T-cell (primary cell): ENCODE measurements at places on chromosomes 11 and 22.

DNA sequence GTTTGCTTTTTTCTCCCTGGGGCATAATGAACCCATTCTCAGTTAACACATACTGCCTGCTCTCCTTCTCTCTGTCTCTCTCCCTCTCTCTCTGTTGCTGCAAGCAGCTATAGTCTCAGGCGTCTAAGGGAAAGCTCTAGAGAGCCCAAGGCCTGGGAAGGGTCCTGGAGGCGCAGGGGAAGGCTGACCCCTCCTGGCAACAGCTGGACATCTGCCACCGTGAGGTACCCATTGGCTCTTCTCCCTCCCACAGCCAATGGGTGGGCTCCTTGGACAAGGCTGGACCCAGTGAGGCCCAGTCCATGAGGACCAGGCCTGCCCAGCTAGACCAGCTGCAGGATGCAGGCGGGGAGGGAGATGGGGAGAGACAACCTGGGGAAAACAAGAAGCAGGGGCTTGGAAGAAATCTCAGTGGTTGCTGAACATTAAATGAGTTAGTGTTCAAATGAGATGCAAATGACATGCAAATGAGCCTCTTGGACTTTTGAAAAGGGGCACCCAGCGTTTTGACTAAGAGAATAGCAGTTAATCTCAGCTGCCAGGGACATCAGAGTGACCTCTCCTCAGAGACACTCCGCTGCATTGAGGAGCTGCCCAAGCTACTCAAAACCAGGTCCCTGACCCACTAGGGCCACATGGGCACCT, 349.7 kb downstream of the BUD13 start:
- no peak for DNase-seq

GRCh38 chr11:12029738-12030363, 21.4 kb upstream of the DKK3 start:
- no peak for DNase-seq

GRCh38 chr22:30424534-30425326, 838 bp upstream of the MTFP1 start:
- DNase-seq: no peak

DNA sequence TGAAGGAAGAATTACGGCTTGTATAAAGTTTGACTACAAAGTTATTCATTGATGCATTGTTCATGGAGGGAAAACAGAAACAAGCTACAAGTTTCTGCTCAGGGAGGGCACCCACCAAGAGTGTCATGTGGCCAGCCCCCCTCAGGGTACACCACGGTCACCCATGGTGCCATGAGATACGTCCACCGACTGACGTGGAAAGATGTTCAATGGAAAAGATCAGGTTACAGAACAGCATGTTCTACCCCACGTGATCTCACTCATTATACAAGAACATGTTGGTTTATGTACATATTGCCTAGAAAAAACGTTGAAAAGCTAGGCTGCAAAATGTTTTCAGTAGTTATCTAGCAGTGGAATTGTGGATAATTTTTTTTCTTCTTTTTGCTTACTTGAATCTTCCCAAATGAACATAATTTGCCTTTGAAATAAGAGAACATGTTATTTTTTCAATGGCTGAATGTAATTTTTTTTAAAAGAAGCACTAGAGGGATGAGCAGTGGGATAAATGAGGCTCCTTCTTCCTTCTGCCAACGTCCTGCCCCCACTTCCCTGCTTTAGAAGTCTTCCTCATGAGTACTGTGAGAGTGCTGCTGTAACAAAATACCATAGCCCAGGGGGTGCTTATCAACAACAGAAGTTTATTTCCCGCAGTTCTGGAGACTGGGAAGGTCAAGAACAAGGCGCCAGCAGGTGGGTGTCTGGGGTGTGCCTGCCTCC, 22.5 kb downstream of the RCN1 start:
- DNase-seq: no peak

DNA sequence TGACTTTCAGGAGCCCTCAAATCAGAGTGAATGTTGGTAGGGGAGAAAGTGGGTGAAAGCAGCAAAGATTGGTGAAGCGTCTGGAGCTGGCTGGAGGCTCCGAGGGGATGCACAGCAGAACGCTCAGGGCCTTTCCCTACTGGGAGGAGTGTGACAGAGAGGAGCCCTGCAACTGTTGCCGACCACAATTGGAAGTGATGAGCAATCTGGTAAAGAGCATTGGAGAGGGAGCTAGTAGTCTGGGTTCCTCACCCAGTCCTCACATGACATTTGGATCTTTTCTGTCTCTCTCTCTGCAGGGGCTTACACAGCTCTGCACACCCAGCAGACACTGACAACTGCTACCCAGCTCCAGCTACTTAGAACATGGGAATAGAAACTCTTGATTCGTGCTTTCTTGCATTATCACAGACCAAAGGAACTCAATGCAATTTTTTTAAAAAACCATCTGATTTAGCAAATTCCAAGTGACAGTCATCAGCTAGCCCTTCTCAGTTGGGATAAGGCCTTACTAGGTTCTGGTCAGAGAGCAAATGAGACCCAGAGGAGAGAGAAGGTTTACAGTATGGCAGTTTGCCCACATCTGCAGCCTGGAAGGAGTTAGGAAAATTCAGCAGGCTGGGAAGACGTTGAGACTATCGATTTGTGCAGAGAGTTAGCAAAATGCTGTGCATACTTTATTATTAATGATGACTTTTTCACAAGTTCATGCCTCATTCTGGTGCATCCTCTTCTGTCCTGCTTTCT, 278.0 kb upstream of the PLET1 start:
- no peak for DNase-seq

- no peak for DNase-seq
Measured at GRCh38 chr11:32420937-32421901, 14.1 kb downstream of the WT1 start.

DNA sequence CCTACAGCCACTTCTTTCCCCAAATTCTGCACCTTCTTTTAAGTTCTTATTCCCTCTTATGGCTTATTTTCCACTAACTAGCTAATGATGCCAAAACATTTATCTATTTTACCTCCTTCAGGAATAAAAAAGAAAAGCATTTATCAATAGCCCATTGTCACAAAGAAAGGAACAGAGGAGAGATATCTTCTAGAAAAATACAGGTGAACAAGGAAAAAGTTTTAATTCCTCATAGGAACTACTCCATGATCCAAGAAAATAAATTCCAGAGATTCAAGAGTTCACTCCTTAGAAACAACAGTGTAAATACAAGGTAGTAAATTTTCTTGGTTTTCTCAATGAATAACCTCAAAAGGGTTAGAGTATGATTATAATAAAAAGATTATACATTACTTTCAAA, 52.6 kb upstream of the TOP3B start:
- no peak for DNase-seq
